Cardiac muscle cell (in vitro differentiated cells and primary cell): ENCODE measurements at places on chromosomes 1 and 21.

DNA sequence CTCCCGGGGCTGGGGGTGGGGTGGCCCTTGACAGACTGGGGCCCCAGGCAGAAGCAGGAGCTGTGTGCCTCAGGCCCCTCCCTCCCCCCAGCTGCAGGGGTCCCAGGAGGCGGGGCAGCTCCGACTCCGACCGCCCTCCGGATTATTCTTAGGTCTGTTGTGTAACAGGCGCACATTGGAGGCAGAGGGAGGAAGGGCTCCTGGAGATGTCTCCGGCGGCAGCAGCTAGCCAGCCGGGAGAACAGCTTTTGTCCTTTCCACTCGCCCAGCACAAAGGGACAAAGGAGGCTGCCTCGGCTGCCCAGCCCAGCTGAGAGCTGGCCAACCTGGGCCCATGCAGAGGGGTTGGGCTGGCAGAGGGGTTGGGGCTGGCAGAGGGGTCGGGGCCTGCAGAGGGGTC is 29.7 kb upstream of the PLCH2 start:
- no peak for DNase-seq

GRCh38 chr1:237119091-237119490 is 77.1 kb downstream of the RYR2 start:
- DNase-seq = no peak

DNA sequence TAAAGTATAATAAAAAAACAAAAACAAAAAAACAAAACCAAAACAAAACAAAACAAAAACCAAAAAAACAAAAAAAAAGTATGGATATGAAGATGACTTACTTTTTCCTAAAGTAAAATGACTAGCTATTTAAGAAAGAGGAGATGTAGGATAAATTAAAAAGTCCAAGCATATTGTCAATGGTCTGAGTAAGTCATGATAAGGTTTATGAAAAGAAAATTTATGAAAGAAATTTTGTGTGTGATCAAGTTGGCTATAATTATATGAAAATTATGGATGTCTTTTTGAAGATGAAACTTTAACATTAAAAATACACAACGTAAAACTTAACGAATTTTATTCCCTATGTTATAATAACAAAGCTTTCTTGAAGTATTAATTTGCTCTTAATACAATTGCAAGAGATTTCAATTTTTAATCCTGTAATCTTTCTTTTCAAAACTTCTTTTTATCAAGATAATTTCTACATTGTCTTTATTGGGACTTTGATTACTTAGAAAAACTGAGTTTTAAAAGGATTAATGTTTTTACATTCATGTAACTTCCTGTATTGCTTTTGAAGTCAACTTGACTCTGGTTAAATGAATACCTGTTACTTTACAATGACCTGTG is 200.9 kb upstream of the IVNS1ABP start:
- no peak for DNase-seq

- DNase-seq = no peak
Measured at GRCh38 chr1:97384294-97384968, 536.4 kb downstream of the DPYD start.

- DNase-seq = no peak
Measured at GRCh38 chr1:67335411-67335810, 27.7 kb downstream of the IL12RB2 start.

GRCh38 chr1:51744506-51745303 is 127.8 kb downstream of the OSBPL9 start:
- DNase-seq = no peak

- no peak for DNase-seq
Measured at GRCh38 chr1:51473331-51474115, 45.5 kb downstream of the EPS15 start.

DNA sequence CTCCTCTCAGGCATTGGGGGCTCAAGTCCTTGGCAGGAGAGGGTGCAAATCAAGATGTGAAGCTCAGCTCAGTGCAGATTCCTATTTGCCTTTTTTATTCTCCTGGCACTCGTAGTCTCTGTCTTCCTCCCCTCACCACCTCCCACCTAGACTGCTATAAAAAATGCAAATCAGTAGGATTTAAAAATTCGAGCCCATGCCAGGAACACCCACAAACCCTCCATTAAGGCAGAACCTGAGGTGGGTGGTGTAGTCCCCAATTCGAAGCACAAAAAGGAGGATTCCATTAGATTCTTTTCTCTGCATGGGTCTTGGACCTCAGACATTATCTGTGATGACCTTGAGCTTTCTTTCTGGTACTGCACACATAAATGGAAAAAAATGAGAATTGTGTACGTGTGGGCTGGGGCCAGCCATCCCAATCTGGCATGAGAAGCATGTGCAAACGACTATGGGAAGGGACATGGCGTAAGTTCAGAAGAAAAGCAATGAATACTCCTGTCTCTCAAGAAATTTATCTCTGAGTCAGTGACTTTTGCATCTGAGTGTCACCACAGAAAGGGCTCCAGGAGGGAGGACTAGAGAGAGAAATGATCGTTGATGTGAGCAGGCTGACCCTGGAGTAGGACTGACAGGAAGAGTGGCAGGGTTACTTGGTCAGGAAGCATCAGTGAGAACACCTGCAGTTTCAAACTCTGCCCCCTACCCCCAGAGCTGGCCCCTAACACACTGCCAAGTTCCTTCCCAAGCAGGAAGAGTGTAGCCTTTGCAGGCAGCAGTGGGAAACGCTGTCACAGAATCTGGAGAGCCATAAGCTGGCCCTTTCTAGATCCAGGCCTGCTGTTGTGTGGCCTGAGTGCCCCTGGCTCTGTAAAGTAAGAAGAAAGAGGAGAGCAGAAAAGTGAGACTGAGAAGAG is 1.7 kb downstream of the INKA2 start:
- DNase-seq = no peak

DNA sequence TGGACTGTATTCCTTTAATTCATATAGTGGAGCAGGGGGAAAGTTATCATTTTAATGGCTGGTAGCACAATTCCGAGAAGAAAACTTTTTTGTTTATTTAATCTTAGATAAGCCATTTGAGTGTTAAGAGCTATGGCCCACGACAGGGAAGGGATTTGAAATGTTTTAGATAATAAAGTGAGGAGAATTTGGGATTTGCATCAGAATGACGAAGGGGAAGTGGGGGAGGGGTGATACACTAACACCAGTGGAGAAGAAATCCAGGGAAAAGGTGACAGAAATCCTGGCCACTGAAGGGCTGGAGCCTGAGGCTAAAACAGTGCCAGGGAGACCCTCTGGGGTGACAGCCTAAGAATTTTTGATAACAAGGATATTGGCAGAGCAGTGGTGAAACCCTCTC is 21.0 kb downstream of the LEPR start:
- no peak for DNase-seq

GRCh38 chr1:156104861-156105832 is 9.4 kb upstream of the LMNA start:
- peak; percentile 75 for DNase-seq

DNA sequence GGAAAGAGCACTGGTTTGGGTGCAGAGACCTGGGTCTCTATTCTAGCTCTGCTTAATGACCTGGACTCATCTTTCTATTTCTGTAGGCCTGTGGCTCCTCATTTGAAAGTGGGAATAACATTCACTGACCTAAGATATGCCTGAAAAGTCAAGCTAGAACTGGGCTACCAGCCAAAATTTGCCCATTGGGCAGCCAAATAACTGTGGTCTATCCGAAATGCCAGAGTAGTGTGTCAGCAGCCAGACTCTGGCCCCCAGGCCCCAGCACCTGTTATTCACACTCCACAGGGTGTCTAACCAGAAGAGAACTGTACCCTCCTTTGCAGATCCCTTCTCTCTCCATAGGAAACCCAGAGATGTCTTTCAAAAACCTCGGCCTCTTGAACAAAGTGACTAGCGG is 12.6 kb downstream of the DAB1 start:
- DNase-seq = peak; percentile 32

- no peak for DNase-seq
Measured at GRCh38 chr1:3483380-3483779, 28.9 kb downstream of the ARHGEF16 start.

- no peak for DNase-seq
Measured at GRCh38 chr21:32135401-32136363, 143.2 kb downstream of the MIS18A start.

DNA sequence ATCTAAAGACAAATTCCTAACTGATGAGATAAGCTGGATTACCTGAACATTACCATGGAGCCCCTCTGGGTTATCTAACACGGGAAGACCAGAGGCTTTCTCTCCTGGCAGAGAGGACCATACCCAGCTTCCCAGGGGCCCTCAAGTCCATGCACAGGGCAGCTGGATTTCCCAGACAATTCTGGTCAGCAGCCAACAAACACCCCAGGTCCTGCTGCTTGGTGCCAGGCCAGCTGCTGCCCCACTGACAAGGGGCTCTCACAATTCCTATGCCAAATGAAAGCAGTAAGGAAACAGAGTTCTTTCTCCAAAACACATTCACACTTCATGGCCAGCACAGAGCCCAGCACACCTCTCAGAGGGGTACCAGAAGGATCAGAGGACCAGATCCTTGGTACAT is 114.2 kb downstream of the HLCS start:
- DNase-seq = no peak

GRCh38 chr1:228647523-228648444 is 87.5 kb upstream of the RHOU start:
- DNase-seq = peak; percentile 65

GRCh38 chr1:232704694-232705680 is 75.1 kb upstream of the SIPA1L2 start:
- DNase-seq = no peak

DNA sequence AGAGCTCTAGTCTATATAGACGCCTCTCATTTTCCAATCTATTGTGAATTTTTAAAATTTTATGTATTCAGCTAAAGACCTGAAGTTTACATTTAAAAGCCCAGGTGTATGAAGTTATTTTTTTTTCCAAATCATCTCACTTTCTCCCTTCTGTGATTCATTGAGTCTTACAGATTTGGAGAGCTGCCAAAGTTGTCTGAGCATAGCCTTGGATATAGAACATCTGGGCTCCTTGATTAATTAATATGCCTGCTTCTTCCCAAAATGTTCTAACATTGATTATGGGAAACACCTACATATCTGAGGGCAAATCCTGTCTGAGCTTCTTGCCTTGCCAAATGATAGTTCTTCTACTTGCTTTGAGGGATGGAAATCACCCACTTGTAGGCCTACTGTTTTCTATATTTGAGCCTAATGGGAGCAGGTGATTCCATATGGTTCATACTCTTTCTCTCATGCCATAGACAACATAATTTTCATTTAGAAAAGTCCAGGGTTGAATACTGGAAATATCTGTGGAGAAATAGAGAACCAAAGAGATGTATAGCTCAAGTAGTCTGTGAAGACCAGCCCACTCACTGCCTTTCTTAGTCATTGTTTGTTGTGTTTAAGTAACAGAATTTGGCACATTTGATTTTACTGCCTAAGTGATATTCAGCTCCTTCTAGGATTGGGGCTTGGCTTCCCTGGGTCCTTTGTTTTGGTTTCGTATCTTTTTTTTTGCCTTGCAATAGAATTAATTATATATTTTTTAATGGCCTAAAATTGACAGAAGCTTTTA is 46.2 kb downstream of the MACF1 start:
- DNase-seq = no peak

GRCh38 chr1:18739408-18739807 is 108.8 kb downstream of the PAX7 start:
- no peak for DNase-seq

DNA sequence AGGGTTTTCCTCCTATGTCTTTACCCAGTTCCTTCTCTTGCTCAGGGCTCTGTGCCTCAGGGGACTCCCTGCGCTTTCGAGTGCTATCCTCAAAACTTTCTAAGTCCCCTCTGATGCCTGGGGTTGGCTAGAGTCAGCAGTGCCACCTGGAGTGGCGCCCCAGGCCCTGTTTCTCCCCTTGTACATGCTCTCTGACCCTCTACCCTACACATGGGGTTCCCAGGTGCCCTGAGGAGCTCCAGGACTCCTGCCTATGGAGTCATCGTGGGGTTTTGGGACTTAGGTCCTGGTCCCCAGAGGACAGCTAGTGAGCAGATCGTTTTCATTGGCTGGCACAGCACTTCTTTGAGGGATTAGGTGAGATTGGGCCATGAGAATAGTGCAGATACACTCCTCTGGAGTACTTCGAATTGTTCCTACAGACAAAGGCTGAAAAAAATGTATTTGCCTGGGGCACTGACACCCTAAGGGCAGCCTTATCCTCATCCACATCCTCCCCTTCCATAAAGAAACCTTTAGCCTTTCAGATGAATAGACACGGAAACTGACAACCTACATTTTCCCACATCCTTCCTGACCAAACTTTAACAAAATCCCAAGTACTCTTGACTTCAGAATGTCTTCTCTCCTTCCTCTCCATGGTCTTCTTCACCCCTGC is 41.5 kb downstream of the LGR6 start:
- no peak for DNase-seq
